Heart left ventricle (tissue), 16 donors: ENCODE measurements at places on chromosomes 7 and 10. TPM values are rescaled to one million over a fixed set of nuclear protein-coding genes. Genes with fewer than 3 reads are reported as not detected.

The OR2A12 gene
- polyA plus RNA-seq, result not detected

- no peak for DNase-seq
Measured at GRCh38 chr7:37349979-37350590, 98.6 kb downstream of the ELMO1 start.

- DNase-seq, result no peak
Measured at GRCh38 chr7:128591705-128592104, 80.4 kb upstream of the GARIN1A start.

The ELN gene
- 37.9 TPM for polyA plus RNA-seq

DNA sequence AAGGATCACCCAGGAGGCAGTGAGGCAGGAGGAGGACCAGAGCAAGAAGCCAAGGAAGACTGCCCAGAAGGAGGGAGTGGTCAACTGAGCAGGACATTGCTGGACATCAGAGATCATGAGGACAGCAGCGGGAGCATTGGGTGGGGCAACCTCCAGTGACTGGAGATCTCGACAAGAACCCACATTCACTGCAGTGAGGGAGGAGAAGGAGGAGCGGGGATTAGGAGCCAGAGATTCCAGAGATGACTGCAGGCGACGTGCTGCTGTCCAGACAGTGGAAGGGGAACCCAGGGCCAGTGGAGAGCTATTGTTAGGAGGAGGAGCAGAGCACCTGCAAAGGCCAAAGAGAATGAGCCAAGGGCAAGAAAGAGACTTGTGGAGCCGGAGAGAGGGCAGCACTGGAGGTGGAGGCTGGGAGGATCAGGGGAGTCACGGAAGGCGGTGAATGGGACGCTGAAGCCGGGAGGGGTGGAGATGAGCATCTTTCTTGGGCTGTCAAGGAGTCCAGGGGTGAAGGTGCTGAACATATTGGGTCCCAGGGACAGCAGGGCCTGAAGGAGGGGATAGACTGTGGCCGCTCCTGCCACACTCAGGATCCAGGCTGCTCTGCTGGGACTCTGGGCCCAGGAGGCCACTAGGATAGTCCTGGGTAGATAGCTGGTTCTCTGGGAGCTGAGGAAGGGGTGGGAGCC lies 140.1 kb upstream of the UNC5B start:
- no peak for DNase-seq

DNA sequence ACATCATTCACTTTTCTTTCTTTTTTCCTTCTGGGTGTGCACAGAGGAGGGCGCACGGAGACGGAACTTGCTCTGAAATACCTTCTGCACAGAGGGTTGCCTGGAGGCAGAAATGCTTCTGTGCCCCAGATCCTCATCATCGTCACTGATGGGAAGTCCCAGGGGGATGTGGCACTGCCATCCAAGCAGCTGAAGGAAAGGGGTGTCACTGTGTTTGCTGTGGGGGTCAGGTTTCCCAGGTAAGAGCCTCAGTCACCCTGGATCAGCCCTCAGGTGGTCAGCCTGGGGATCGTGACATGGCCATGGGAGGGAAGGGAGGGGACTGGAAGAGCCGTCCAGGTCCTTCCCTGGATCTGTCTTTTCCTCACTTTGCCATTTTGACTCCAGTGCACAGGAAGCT lies 33.6 kb downstream of the VWA2 start:
- DNase-seq, result no peak

DNA sequence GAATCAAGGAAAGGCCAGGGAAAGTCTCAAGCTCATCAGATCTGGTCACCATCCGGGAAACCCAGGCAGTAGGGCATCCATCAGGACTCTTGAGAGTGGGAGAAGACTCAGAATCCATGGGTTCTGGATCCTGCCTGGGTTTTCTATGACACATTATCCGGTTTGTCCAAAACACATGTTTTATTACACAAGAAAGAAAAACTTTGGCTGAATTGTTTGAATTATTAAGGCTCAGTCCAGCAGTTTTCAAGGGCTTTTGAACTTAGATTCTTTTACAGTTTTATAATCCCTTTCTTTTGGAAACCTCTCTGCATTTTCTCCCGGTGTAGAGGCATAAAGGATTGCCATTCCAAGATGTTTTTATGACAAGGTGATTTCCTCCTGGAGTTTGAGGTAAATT lies 528.5 kb upstream of the MGMT start:
- no peak for DNase-seq

DNA sequence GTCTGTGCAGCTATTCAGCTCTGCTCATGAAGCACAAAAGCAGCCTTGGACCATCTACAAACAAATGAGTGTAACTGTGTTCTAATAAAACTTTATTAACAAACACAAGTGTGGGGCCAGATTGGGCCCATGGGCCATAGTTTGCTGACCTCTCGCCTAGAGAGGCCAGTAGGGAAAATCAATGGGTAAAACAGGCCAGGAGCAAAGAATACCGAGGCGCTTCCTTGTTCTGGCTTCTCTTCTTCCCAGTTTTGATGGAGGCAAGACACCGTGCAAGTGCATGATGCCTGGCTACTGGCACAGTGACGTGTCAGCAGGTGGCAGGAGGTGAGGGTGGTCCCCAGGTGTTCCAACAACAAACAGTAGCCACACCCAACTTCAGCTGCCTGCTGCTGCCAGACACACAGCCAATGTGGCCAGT lies 94.3 kb upstream of the SDK1 start:
- DNase-seq, result no peak

DNA sequence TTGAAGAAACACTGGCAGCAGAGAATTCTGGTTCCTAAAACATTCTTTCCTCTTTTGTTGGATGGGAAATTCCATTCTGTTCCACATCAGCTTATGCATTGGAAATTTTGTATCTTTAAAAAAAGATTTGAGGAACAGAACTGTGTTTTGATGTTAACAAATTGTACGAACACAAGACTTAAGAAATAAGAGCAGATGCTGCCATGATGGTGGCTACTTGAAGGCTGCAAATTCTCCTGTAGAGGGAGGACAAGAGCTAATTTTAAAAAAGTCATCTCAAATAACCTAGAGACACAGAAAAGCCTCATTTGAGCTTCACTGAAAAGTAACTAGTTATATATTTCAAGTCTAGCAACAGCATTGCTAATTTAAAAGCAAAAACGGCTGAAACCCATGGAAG lies 29.8 kb downstream of the NDUFB2 start:
- DNase-seq, result no peak

DNA sequence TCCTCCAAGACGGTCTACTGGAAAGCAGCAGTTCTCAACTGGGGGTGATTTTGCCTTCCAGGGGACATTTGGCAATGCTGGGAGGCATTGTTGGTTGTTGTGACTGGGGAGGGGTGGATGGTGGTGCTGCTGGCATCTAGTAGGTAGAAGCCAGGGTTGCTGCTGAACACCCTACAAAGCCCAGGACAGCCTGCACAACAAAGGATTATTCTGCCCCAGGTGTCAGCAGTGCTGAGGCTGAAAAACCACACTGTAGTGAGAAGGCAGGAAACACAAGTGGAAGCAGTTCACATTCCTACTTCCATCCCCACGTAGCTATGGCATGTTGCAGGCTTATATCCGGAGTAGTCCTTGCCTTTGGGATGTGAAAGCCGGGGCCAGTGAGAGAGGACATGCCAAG lies 86.9 kb downstream of the AOAH start:
- DNase-seq, result no peak

DNA sequence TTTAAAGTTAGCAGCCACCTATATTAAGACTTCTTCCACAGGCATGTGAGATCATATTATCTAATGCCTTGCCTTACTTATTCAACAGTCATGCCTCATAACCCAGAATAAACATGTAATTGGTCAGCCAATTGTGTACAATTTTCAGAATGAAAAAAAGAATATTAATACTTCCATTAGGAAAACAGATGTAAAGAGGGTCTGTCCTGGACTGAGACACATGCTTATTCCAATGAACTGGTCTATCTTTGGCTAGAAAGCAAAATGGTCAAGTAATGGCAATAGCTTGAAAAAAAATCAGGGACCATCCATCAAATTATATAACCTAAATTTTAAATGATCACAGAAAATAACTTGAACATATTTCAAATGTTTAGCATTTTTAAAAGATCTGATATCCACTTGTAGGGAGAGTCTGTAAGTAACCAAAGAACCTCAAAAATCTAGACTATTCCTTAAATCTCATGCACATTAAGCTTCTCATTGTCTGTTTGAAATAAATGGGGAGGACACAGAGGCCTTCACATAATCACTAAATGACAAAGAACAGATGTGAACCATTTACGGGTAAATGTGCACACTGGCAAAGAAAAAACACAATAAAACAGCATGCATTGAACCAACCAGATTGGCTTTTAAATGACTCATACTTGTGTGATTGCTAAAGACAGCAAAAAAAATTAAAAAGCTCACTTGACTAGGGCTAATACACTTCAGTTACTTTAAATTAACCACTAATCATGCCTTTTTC lies 568.8 kb upstream of the PCDH15 start:
- no peak for DNase-seq

GRCh38 chr10:99630433-99630832 lies 10.2 kb upstream of the SLC25A28 start:
- no peak for DNase-seq

The MYO3A gene
- polyA plus RNA-seq, result not detected

The CRHR2 gene
- polyA plus RNA-seq, result 0.80 TPM

The DNAJB9 gene
- 105 TPM for polyA plus RNA-seq

- no peak for DNase-seq
Measured at GRCh38 chr10:125482108-125482507, 200.9 kb downstream of the TEX36 start.

DNA sequence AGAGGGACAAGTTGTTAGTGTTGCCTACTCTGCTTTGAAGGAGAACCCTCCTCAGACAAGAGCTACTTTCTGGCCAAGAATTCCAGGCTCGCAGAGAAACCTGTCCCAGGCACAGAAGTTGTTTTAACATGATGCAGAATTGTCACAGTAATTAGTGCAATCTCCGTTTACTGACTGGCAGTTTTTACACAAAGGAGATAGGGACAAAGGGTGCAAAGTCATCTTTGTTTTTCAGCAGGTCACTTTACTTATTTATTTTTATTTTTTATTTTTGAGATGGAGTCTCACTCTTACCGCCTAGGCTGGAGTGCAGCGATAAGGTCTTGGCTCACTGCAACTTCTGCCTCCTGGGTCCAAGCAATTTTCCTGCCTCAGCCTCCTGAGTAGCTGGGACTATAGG lies 12.3 kb downstream of the TCF7L2 start:
- no peak for DNase-seq

GRCh38 chr7:78542541-78542940 lies 744.0 kb downstream of the PHTF2 start:
- DNase-seq, result no peak

GRCh38 chr10:48234295-48234694 lies 40.2 kb downstream of the FRMPD2 start:
- DNase-seq, result no peak

- no peak for DNase-seq
Measured at GRCh38 chr10:88889559-88890337, 9.7 kb downstream of the STAMBPL1 start.

DNA sequence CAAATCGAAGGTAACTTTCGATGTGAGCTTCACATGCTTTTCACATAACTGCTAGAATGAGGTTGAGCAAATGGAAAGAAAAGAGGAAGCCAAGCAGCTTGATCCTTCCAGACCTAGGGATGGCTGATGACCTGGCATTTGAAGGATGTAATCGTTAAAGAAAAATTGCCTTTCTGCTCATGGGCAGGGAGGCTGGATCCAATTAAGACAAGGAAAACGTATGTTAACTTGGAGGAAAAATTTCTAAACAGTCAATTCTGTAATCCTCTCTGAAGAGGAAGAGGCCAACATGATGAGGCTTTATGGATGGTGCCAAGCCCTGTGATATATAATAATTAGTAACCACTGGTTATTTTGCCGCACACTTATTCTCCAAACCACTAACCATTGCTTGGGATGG lies 12.5 kb downstream of the GRK5 start:
- DNase-seq, result no peak

GRCh38 chr7:140914083-140914482 lies 10.6 kb downstream of the BRAF start:
- no peak for DNase-seq

GRCh38 chr7:14630048-14630447 lies 272.5 kb downstream of the DGKB start:
- no peak for DNase-seq

GRCh38 chr7:33191340-33191739 lies 62.0 kb downstream of the BBS9 start:
- DNase-seq, result no peak

The PRSS37 gene
- polyA plus RNA-seq, result not detected
